ENCODE measurements at places on chromosomes 5 and 9.

- no peak for DNase-seq
These were observed 170.0 kb downstream of the NTRK2 start for GRCh38 chr9:84839541-84839940.

- DNase-seq, result no peak
These were observed 970.2 kb upstream of the COX7C start for GRCh38 chr5:85647349-85648127.

GRCh38 chr9:34246453-34246852 lies 67.6 kb downstream of the UBAP1 start:
- no peak for DNase-seq

DNA sequence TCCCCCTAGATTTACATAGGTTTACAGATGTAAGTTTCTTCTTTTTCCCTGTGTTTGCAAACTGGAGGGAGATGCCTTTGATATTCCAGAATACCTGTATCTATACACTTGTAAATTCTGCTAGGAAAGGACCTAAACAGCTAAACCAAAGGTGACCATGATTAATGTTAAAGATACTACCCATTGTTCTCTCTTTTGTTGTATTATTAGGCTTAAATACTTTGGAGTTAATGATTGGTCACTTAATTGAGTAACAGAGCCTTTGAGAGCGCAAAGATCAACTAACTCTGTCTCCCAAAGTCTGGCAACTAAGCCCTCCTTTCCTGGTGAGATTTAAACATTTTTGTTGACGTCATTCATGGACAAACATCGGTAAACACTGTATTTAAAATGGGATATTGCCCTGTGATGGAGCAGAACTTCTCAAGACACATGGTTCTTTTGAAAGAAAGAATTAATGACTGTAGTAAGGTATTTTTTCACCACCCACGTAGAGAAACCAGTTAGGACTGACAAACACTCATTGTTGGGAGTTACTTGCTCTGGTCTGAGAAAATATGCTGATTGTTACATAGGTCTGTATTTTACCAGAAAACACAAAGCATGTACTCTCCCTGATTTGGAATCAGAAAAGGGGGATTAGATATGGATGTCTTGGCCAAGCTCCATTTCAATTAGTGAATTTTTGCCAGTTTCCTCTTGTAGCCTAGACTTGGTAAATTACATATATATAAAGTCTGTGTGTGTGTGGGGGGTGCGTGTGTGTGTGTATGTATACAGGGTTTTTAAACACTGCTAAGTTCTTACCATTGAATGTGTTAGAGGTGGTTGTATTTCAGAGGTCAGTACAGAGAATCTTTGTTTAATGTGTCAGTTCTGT lies 4.6 kb downstream of the VCAN start:
- DNase-seq, result peak; percentile 69

GRCh38 chr5:132677682-132678400 lies 4.1 kb downstream of the IL4 start:
- DNase-seq, result no peak

DNA sequence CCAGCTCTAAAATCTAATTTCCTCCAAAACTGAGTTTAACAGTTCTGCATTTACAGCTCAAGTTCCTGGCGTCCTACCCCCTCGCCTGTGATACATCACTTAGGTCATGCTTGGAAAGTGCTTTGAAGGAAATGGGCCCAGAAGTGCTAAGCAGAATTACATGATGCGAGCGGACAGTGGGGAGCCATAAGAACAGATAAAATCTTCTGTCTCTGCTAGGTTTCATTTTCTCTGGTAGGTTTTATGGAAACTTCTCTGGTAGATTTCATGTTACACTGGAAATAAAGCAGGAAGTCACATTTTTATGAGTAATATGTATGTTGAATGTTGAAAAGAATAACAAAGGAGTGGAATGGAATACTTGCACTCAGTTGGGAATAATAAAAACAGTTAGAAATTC lies 138.3 kb downstream of the ZDHHC21 start:
- no peak for DNase-seq

DNA sequence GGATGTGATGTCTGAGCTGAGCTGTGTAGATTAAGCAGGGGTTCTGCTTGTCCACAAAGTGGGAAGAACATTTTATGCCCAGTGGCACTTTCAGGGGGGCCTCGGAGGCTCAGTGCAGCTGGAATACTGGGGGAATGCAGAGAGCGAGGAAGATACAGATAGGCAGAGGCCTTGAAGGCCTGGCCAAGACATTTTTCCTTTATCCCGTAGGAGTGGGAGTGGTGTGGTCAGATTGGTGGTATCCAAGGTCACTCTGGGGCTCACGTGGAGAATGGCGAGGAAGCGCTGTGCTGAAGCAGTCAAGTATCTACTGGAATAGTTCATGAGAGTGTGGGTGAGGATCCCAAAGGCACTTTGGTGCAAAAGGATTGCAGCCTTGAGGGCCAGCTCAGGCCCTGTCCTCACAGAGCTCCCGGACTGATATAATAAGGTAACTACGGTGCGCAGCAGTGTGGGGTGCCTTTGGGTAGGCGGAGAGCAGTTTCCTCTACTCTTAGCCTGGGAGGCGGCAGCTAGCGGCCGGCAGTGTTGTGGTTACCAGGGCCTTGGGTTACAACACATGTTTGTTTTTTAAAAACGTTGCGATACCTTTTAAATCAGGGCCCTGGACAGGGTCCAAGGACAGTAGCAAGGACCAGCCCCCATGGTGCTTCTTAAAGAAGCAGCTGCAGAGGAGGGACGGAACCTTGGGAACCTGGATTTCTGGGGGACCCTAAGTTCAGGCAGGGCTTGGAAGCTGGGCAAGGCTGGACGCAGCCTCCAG lies 10.8 kb upstream of the CCDC69 start:
- DNase-seq, result no peak
